ENCODE measurements at places on chromosomes 7 and 10.
A peak's percentile ranks its signal among the peaks of the same experiment; 100 is the strongest.

DNA sequence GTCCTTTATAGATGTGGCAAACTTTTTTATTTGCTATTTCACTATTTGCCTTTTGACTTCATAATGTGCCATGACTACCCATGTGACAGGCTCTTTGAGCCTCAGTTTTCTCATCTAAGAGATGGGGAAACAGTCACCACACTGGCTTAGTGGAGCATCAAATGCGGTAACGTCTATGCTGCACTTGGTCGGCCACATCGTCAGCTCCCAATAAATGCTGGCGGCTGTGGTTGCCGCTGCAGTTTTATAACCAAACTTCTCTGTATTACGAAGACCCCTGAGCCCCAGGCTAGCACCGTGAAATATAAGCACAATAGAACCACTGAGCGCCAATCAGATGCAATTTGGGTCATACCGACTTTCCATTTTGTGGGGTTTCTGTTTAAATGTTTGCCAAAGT, 56.2 kb downstream of the PARP12 start:
- DNase-seq: no peak

GRCh38 chr7:27179503-27180430, 5.3 kb downstream of the HOXA11 start:
- peak; percentile 55 for DNase-seq

DNA sequence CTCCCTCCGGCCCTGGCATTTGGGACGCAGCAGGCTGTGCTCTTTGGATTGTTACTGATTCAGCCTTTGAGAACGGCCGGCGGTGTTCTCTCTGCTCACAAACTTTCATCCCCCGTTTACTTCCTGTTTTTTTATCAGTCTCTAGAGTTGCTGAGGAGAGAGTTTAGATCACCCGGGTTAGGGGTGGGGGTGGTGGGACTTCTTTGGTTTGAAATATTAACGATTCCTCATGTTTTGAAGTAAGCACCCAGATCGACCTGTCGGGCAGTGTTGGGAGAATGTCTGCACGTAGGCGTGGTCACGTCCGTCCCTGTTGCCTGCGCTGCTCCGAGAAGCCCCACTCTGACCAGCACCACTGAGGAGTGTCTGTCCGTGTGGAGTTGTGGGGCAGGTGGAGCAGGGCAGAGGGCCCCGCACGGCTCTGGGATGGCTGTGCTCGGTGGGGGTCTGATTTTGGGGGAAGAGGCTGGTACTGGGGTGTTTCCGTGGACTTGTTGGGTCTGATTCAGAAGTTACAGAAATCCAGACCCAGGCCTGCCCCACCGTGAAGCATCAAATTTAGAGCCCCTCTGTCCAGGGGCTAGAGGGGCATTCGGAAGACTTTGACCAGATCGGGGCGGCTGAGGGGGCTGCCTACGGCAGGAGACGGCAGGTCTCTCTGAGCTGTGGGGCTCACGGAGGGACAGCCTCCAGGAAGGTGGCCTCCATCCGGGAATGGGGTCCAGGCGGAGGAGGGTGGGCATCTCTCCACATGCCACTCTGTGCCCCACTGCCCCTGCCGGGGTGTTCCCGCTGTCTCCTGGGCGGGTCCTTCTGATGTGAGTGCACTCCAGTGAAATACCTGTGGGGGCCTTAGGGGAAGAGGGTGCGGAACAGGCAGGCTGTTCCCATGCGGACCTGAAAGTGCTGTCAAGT, 7.4 kb downstream of the INPP5A start:
- no peak for DNase-seq

DNA sequence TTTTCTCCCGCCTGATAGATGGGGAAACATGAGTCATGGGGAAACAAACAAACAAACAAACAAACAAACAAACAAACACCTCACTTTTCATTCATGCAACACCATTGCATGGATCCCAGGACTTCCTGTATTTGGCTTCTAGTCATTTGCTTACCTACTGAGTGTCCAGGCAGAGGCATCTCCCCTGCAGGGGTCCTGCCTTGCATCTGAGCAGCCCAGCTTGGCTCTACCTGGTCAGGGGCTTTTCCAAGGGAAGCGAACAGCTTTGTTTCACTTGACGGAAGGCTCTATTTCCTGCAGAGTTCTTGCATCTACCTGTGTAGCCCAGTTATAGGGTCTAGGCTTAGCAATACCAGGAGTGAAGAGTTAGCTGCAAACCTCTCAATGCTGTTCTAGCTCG, 374.2 kb downstream of the GATA3 start:
- no peak for DNase-seq

- DNase-seq: no peak
These were observed 5.2 kb downstream of the MRPS24 start for GRCh38 chr7:43864126-43864525.

DNA sequence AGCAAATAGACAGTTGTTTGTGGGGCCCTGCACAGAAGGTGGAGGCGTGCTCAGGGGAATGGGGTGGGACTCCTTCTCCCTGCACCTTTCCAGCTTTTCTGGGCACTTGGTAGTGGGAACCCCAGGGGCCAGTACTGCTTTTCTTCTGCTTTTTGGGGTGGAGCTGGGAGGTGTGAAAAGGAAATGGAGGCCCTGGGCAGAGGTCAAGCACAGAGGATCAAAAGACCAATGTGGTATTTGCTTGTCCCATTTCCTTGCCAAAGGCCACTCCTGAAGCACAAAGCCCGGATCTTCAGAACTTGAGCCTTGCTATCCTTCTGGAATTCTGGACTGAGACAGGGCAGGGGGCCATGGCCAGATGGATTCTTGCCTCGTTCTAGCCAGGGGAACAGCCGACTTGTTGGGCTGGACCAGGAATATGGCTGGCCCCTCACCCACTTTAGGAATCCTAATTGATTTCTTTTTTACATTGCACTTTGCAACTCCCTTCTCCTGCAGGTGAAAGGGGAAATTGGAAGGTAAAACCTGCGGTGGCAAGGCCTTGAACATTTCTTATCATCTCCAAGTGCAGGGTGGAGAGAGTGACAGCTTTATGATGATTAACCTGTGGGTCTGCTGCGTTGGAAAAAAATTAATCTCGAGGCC, 26.5 kb downstream of the ADRA2A start:
- no peak for DNase-seq

- DNase-seq: no peak
These were observed 1034.7 kb downstream of the TYW1 start for GRCh38 chr7:68031180-68031943.

GRCh38 chr10:133275684-133276092, 980 bp downstream of the ADAM8 start:
- DNase-seq: no peak

DNA sequence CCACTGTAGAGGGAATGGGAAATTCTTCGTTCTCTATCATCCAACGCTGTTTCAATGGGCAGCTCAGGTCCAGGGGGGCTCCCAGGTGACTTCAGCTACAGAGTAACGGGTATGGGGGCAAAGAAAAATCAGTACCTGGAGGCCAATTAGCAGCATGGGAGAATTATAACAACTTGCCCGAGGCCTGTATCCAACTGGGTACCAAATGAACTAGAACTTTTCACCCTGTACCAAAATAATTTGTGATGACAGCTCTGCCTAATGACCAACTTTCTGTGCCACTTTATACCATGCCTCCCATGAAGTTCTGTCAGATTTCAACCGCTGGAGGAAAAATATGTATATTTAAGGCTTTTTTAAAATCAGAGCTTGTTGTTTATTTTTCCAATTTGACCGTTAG, 467.1 kb downstream of the PARD3 start:
- DNase-seq: no peak

GRCh38 chr7:134804854-134805253, 25.4 kb downstream of the CALD1 start:
- no peak for DNase-seq

- DNase-seq: no peak
These were observed 49.1 kb downstream of the SLC37A3 start for GRCh38 chr7:140349144-140349771.

GRCh38 chr7:25207887-25208286, 20.4 kb downstream of the NPVF start:
- DNase-seq: no peak

DNA sequence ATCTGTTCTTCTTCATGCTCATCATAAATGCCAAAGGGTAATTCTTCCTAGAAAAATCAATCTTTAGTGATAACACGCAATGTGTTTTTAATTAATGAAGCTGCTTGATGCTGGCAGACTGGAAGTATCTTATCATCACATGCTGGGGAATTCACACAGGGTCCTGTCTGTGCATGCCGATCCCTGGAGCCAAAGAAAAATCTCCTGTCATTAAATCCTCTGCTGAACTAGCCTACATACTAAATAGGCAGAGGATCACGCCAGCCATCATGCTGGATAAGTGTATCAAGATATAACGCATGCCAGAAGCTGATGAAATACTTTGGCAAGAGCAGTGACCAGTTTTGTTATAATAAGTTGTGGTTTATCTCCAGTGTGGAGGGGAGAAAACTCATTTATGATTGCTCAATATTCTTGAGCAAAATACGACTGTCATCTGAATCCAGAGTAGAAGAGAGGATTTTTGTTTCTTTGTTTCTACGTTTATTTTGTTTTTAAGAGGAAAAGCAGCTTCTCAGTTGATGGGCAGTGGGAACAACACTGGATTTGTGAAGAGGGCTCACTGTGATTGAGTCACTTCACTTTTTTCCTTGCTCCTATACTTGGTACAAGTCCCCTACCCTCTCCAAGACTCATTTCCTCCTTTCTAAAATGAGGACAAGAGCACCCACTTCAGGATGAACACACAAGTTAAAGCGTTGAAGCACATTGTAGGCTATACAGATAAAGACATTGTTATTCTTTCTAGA, 649.1 kb downstream of the TNS3 start:
- no peak for DNase-seq

- no peak for DNase-seq
These were observed 72.3 kb downstream of the AMZ1 start for GRCh38 chr7:2760098-2760889.

- DNase-seq: no peak
These were observed 17.5 kb downstream of the GBF1 start for GRCh38 chr10:102262744-102263370.

DNA sequence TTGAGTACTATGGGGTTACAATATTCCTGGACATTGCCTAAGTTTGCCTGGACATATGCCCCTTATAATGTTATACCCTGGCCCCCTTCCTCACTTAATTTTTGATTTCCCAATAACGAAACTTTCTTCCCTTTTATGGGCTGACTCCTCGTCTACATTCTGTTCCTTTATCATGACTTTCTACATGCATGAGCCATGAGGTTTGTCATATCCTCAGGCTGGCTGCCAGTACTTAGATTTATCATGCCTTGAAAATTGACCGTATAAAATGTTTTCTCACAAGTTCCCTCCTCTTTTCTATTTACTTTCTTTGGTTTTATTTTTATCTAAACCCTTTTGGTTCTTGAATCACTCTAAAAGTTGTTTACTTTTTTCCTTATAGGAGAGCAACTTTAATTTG, 4.7 kb downstream of the DNAH11 start:
- no peak for DNase-seq

- no peak for DNase-seq
These were observed 351.2 kb downstream of the LRMDA start for GRCh38 chr10:75782463-75783248.

- DNase-seq: no peak
These were observed 141.7 kb upstream of the SEMA3A start for GRCh38 chr7:84336303-84336702.

DNA sequence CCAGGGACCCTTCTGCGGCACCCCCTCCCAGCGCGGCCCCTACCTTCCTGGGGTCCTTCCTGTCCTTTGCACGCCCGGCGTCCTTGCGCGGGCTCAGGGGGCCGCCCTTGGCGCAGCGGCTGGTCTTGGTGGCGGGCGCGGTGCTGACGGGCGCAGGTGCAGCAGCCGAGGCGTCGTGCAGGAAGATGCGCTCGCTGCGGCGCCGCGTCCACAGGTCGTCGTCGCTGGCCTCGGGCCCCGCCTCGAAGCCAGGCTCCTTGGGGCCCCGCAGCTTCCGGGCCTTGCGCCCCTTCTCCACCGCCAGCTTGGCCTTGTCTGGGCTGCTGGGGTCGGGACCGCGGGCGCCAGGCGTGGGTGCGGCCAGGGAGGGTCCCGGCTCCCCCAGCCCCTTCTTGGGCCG, 49.8 kb downstream of the SLC29A4 start:
- no peak for DNase-seq

DNA sequence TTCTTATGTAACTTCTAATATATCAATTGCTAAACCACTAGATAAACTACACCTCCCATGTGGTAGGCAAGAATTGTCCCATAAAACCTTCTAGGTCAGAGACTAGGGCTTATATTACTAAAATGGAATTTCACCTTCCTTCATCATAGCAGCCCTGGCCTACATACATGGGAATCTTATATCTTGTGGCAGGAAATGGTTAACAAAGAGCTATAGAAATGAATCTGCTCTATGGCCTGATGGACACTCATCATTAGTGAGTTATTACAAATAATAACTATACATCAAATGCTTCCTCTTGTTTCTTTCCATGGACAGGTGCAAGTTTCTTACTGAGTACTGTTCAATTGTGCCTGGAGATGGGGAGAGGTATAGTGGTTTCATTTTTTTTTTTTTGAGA, 62.3 kb upstream of the PDLIM1 start:
- no peak for DNase-seq

- DNase-seq: no peak
These were observed 115.7 kb upstream of the RHOBTB1 start for GRCh38 chr10:61059636-61060035.

GRCh38 chr7:105210721-105211205, 178.0 kb downstream of the SRPK2 start:
- DNase-seq: no peak

- no peak for DNase-seq
These were observed 13.3 kb downstream of the BMPER start for GRCh38 chr7:33918438-33919143.

DNA sequence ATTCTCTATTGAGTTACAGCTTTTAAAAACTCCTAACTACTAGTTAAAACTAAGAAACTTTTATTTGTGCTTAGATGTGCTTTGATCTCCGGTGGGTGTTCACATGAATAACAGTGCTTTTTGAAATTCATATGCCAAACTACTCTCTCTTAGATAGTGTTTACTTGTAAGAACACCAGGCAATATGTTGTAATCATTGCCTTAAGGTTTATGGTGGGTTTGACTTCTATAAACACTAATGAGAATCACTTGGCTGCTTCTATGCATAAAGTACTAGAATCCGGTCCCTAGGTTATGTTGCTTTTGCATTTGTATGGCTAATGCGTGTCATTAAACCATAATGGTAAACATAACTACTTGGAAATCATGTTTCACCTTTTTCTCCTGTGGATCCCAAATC, 203.9 kb upstream of the VSTM2A start:
- DNase-seq: no peak

GRCh38 chr7:44914992-44915607, 29.8 kb upstream of the PURB start:
- DNase-seq: peak; percentile 59

GRCh38 chr10:101453791-101454718, 100.1 kb downstream of the BTRC start:
- DNase-seq: no peak

- no peak for DNase-seq
These were observed 11.0 kb upstream of the OR6B1 start for GRCh38 chr7:143988976-143989745.

DNA sequence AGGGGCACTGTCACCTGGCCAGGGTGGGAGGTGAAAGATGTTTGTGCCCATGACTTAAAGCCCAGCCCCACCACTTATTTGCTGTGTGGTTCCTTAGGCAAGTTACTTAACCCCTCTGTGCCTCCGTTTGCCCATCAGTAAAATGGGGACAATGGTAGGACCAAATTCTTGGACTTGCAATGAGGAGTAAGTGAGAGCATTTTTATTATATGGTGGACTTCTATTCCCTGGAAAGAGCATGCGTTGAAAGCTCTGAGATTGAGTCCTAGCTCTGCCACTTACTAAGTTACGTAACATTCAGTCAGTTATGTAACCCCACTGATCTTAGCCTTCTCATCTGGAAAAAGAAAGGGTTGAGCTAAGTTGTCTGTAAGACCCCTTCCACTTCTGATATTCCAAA, 18.8 kb downstream of the VSIR start:
- DNase-seq: no peak

- DNase-seq: no peak
These were observed 25.5 kb downstream of the FAM107B start for GRCh38 chr10:14749070-14749809.
